ENCODE measurements at places on chromosomes 13 and 19.
A peak's percentile ranks its signal among the peaks of the same experiment; 100 is the strongest.

- no peak for DNase-seq
These were observed 6.5 kb downstream of the TRAPPC5 start for GRCh38 chr19:7687177-7687576.

DNA sequence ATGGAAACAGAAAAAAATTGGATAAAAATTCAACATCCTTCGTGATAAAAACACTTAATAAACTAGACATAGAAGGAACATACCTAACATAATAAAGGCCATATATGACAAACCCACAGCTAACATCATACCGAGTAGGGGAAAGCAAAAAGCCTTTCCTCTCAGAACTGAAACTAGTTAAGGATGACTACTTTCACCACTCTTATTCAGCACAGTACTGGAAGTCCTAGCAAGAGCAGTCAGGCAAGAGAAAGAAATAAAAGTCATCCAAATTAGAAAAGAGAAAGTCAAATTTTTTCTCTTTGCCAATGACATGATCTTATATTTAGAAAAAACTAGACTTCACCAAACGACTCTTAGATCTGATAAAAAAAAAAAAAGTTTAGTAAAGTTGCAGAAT is 25.8 kb upstream of the SLC7A9 start:
- DNase-seq, result no peak

GRCh38 chr13:23356368-23356767 is 77.1 kb downstream of the SACS start:
- DNase-seq, result no peak

GRCh38 chr19:50959731-50960500 is 7.1 kb upstream of the KLK5 start:
- no peak for DNase-seq

DNA sequence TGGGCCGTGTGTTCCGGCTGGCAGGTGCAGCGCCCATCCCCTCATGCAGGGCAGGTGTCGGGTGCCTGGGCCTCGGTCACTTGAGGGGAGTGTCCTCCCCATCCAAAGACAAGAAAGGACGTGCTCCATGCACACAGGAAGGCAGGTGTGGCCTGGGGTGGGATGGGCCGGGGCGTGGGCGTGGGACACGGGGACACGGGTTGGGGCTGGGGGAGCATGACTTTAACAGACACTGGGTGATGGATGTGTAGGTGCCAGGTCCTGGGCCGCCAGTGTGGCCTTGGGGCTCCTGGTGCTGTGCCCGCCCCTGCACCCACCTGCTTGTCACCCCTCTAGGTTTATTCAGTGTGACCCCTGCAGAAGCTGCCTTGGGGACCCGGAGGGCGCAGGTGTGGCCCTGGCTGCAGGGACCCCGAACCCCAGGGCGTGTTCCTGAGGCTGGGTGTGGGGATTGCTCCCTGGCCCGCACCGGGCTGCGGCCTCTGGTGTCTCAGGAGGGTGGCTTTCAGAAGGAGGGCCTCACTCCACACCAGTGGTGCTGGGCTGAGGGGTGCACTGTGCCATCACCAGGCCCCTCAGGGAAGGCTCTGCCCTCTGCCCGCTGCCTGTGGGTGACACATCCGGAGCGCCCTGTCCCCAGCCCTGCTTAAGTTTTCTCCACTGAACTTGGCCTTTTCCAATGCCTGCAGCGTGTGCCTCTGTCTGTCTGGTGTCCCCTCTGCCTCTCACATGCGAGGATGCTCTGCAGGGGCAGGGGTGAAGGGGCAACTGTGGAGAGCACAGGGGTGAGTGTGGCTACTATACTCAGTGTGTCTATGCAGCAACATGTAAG is 5.2 kb downstream of the TMEM255B start:
- DNase-seq, result no peak

- no peak for DNase-seq
These were observed 180.9 kb downstream of the KCNRG start for GRCh38 chr13:50196118-50196517.

DNA sequence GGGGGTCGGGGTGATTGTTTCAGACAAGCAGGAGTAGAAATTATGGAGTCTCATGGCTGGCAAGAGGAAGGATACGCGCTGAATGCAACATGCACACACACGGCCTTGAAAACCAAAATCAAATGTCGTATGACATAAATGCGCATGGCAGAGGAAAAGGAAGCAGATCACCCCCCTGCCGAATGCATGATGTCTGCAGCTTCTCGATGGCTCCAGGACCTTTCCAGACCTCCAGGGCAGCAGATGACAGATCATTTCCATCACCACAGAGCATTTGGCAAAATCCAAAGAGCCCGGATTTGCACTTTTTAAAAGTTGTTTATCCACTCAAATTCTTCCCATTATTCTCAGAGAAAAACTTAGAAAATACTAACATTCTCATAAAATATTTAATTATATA is 211.7 kb downstream of the NHLRC3 start:
- DNase-seq, result no peak

GRCh38 chr19:18870531-18871172 is 25.3 kb downstream of the CERS1 start:
- no peak for DNase-seq

DNA sequence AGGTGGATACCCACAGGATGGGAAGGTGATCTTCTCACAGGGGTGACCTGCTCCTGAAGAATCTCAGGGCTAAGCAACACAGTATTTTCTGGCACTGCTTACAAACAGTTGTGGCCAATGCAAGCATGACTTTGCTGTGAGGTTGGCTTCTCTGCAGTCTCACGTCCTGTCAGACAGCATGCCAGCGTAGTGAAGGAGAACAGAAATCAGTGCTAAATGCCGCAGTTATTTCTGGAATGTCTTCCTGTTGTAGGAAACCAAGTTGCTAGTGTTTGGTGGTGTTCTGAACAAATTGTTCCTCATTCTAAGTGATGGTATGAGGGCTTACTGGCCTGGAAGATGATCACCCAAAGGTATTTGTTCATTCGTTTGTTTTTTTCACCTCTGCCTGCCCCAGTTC is 320.1 kb downstream of the MTUS2 start:
- DNase-seq, result no peak

DNA sequence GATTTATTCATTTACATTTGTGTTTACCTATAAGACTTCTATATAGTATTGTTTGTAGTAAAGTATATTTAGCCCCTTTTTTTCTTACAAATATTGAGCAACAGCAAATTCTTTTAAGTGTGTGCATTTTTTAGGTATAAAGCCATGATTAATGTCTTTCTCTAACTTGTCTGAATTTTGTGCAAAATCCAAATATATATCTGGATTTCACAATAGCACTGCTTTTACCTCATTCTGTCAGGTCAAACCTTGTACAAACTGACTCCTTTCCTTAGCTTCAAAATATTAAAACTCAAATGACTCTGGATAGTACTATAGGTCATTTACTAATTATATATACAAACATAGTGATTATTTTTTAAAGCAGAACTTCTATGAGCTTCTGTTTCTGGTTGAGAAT is 563.0 kb upstream of the SPRY2 start:
- no peak for DNase-seq

DNA sequence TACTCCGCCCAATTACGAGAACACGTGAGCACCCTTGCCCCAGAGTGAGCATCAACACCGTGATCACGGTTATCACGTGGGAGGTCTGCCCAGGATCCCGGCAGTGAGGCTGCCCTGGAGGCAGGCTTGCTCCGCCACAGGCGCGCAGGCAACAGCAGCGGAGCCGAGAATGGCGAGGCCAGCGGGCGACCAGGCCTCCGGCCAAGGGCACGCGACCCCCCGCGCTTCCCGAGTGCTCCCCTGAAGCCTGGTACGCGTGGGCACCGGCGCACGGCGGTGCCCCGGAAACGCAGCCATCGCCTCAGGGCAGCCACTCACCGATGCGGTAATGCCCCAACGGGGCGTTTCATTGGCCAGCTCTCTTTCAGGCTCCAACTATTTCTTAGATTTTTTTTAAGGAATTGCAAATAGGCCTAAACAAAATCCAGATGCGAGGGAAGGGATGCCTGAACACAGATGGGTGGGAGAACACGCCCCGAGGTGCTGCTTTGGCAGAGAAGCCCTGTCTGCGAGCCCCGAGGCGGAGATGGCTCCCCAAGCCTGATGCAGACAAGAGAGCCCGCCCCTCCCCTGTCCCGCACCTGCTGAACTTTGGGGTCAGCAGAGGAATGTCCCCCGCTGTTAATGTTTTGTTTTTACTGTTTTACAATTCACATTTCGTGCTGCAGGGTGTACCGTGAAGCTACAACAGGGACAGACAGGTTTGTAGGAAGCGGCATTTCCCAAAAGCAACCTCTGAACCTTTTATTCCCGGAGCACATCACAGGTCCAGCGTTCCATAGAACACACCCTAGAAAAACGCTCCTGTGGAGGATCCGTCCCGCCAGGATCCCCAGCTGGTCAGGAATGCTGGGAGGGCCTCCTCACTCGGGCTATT is 132.7 kb downstream of the ZDHHC20 start:
- no peak for DNase-seq

- no peak for DNase-seq
These were observed 7.8 kb downstream of the SIN3B start for GRCh38 chr19:16837035-16837362.

- DNase-seq, result no peak
These were observed 732.3 kb upstream of the MIR17HG start for GRCh38 chr13:90615236-90615635.

DNA sequence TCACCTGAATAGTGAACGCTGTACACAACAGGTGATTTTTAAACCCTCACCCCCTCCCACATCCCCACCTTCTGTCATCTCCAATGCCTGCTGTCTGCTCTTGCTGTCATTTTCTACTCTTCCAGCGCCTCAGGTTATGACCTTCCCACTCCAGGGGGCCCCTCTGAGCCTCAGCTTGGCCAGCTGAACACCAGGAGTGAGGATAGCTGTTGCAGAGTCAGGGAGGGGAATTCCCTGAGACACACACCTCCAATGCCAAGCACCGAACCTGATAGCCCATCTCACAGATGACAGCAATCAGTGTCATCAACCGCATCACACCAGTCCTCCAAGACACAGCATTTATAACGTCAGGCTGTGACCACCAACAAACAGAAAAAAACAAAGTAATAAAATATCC is 193.5 kb downstream of the ZNF536 start:
- no peak for DNase-seq

- DNase-seq, result no peak
These were observed 31.2 kb downstream of the RCBTB2 start for GRCh38 chr13:48501705-48502104.

- peak; percentile 57 for DNase-seq
These were observed 6.0 kb downstream of the TEKTIP1 start for GRCh38 chr19:3544742-3545668.

- DNase-seq, result no peak
These were observed 92.0 kb downstream of the DGKH start for GRCh38 chr13:42140494-42140893.

GRCh38 chr19:11168568-11168967 is 13.0 kb upstream of the SPC24 start:
- DNase-seq, result no peak

GRCh38 chr19:21396893-21397572 is at the start of gene ZNF493:
TSS of gene ZNF493 (plus strand) at chr19:21397133. CDS start at chr19:21397238, 105 bp downstream.
- DNase-seq, result peak; percentile 76

DNA sequence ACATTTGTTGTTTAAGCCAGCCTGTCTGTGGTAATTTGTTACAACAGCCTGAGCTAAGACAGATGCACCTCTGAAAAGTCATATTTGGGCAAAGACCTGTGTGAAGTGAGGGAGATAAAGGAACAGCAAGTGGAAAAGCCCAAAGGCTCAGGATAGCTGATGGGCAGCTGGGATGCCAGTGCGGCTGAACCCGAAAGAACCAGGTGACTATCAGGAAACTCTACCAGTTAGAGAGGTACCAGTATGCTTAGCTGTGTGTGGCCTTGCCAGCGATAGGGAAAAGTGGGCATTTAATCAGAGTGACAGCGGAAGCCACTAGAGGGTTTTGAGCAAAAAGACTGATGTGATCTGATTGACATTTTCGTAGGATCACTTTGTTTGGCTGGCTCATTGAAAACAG is 764.8 kb upstream of the GPC6 start:
- DNase-seq, result no peak

- DNase-seq, result no peak
These were observed 3.4 kb downstream of the SF3A2 start for GRCh38 chr19:2239771-2240770.

GRCh38 chr13:33296793-33297425 is 11.4 kb upstream of the STARD13 start:
- no peak for DNase-seq

GRCh38 chr19:50556282-50557008 is 11.8 kb downstream of the LRRC4B start:
- DNase-seq, result peak; percentile 22

- DNase-seq, result no peak
These were observed 485.1 kb downstream of the FOXO1 start for GRCh38 chr13:40181203-40181845.

DNA sequence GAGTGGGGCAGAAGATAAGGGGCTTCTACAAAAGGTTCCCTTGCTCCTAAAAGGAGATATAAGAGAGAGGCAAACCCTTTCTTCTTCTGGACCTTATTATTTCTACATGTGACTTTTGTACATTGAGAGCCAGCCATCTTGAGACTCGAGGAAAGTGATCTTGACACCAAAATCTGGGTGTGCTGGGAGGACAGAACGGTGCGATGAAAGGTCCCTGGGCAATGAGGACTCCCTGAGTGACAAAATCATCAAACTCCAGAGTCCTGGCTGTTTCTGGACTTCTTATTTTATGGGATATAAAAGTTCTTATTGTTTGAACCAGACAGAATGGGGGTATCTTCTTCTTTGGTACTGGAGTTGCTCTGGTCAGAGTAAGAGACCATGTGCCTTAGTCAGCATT is 411.0 kb downstream of the ZNF536 start:
- DNase-seq, result no peak

- DNase-seq, result no peak
These were observed 7.2 kb downstream of the KMT5C start for GRCh38 chr19:55346725-55347441.

GRCh38 chr13:110818747-110819146 is 96.1 kb downstream of the ANKRD10 start:
- DNase-seq, result no peak

Measured in stimulated activated CD4-positive, alpha-beta T cell treated with anti-CD3 and anti-CD28 coated beads, TNF-alpha, amount 100 ng/mL, for 1 hour (primary cell).